ENCODE measurements at places on chromosomes 4 and X. TPM values are rescaled to one million over a fixed set of nuclear protein-coding genes. Genes with fewer than 3 reads are reported as not detected.

DNA sequence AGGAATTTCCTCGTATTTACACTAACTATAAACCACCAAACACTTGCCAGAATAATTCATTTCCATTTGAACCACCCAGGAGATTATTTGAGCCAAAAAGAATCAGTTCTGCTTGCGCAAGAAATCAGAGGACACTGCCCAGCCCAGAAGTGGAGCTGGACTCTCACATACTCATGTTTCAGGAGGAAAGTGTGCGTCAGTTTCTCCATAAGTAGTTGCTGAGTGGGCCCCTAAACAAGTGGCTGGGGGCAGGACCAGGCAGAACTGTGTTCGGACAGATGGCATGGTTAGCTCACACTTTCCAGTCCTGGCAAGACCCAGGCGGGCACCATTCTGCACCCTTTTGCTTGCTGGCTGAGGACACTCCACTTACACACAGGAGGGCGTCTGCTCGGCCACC is 38.8 kb downstream of the BTC start:
- no peak for DNase-seq

- DNase-seq = no peak
Measured at GRCh38 chr4:75557696-75558095, 1.8 kb downstream of the ODAPH start.

DNA sequence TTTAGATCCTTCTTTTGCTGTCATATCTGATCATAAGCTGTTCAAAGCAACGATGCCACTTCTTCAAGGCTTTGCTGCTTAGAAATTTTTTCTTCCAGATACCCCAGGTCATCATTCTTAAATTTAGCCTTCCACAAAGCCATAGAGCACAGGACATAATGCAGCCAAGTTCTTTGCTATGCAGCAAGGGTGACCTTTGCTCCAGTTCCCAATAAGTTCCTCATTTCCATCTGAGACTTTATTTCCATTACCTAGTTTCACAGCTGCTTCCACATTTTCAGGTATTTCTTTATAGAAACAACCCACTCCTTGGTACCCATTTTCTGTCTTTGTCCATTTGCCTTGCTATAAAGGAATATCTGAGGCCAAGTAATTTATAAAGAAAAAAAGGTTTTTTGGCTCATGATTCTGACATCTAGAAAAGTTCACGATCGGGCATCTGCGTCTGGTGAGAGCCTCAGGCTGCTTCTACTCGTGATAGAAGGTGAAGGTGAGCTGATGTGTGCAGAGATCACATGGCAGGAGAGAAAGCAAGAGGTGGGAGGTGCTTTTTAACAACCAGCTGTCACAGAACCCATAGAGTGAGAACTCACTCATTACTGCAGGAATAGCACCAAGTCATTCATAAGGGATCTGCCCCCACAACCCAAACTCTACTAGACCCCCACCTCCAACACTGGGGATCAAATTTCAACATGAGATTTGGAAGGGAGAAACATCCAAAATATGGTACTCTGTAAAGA is 11.8 kb upstream of the TASL start:
- no peak for DNase-seq

- DNase-seq = no peak
Measured at GRCh38 chr4:184937745-184938144, 80.5 kb upstream of the HELT start.

GRCh38 chrX:81195712-81196111 is 6.0 kb downstream of the HMGN5 start:
- DNase-seq = peak; percentile 78

DNA sequence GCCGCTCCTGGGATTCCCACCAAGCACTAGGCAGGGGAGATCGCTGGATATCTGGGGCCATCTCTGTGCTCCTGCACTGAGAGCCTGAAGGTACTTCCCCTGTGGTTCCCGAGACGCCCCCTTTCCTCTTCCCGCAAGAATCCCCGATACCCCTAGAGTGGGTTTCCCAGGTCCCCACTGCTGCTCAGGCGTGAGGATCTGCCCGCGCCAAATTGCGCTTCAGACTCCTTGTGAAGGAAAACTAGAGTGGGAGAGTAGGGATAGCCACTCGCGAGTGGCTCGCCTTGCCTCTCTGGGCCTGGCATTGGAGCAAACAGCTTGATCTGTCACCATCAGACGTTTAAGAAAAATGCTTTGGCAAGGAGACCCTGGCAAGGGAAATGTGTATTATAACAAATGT is 1.5 kb downstream of the IL1RAPL2 start:
- DNase-seq = no peak

DNA sequence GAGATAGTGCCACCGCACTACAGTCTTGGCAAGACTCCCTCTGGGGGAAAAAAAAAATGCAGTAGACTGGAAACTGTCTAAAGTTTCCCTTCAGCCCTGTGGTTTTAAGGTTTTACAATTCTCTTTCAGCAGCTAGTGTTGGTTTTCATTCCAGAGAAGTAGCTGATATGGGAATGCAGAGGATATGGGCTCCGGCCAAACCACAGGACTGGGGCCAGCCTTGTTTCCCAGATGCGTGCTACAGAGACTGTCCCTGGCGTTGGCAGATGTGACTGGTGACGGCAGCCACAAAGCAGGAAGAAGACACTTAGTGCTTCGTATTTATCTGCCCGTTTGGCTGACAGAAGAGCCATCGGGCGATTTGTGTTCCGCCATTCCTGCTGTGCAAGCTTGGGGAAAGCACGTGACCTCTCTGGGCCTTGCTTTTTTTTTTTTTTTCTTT is 43.2 kb downstream of the ZBTB49 start:
- DNase-seq = peak; percentile 66

GRCh38 chr4:113869743-113870375 is 108.3 kb upstream of the CAMK2D start:
- DNase-seq = no peak

- no peak for DNase-seq
Measured at GRCh38 chrX:13372203-13372980, 52.5 kb upstream of the ATXN3L start.

DNA sequence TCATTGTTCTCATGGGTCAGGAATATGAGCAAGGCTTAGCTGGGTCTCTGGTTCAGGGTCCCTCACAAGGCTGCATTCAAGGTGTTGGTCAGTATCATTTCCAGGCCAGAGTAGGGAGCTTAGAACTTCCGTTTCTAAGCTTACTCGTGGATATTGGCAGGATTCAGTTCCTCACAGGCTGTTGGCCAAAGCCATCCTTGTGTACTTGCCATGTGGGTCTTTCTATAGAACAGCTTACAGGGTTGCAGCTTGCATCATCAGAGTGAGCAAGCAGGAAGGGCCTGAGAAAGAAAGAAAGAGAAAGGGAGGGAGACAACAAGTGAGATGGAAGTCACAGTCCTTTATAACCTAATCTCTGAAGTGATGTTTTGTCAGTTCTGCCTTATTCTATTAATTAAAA is 5.1 kb upstream of the LIMCH1 start:
- DNase-seq = no peak

GRCh38 chr4:128521156-128521555 is 233.5 kb upstream of the PGRMC2 start:
- no peak for DNase-seq

DNA sequence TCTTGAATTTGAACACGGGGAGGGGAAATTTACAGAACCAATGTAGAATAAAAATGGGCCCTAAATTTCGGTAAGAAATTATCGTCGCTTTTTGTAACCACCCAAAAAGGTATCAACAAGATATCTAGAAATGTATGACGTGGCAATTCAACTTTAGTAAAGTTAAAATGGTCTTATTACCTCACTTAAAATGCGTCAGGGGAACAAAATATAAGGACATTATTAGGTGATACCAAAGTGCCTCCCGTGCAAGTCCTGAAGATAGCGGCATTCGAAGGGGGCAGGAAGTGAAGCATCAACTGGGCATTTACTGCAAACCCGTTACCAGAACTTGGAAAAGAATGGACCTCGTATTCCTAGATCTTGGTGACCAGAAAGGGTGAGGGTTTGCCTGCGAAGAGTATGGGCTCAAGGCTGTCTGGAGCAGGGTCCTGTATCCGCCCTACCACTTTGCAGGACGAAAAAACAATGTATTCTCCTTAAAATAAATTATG is 980 bp downstream of the AP1S2 start:
- no peak for DNase-seq

- DNase-seq = no peak
Measured at GRCh38 chr4:2869659-2870058, 26.0 kb downstream of the ADD1 start.

GRCh38 chrX:17860179-17860780 is 818 bp downstream of the RAI2 start:
- peak; percentile 16 for DNase-seq

DNA sequence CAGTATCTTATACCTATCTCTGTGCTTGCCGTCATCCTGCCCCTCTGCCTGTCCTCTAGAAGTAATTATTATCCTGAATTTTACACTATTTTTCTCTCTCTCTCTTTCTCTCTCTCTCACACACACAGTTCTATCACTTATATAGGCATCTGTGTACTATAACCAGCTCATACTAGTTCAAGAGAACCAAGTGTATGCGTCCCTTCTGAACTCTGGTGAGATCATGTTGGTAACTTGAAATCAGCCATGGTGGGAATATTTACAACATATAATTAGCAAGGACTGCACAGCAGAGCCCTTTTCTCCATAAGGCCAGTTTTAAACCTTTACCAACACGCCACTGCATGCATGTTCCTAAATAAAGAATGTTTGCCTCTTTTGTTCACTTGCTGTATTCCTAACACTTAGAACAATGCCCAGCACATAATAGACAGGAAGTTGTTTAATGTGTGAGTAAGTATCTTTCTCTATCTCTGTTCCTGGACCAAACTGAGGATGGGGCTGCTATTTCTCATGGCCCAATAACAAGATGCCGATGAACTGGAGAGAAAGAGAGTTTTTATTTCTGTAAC is 51.1 kb upstream of the IL21 start:
- no peak for DNase-seq

- DNase-seq = no peak
Measured at GRCh38 chr4:25299476-25300203, 12.9 kb upstream of the ZCCHC4 start.

- no peak for DNase-seq
Measured at GRCh38 chrX:119235051-119235511, 1.0 kb upstream of the PGRMC1 start.

GRCh38 chr4:41542526-41543275 is 4.7 kb downstream of the LIMCH1 start:
- DNase-seq = no peak

DNA sequence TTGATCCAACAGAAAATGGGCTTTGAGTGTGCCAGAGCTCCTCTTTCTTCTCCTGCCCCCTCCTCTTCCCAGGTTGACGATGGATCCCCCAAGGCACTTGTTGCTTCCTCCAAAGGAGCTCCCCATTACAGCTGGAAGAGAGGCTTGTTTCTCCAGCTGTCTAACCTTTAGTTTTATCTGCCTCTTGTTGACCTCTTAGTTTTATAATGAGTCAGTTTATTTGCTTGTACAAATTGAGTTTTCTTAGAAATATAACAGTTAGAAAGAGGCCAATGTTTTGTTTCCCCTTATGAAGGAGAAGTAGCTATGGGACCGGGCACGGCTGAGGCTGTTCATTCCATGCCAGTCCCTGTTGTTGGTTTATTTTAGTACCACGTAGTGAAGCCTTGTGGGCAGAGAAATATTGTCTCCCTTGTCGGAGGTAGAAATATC is 158.2 kb downstream of the SPRY1 start:
- no peak for DNase-seq

DNA sequence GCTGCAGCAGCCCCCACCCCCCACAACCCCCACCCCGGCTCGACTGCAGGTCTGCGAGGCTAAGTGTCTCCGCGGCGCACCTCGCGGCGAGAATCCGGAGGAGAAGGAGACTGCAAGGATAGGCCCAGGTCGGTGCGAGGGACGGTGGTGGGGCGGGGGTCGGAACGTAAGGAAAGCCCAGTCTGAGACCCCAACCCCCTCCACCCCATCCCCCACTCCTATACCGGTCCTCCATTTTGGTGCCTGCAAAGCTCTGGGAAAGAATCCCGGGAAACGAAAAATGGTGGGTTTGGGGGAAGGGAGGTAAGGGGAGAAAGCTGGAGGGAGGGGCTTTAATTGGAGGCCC is 614 bp downstream of the BEX3 start:
- peak; percentile 23 for DNase-seq

DNA sequence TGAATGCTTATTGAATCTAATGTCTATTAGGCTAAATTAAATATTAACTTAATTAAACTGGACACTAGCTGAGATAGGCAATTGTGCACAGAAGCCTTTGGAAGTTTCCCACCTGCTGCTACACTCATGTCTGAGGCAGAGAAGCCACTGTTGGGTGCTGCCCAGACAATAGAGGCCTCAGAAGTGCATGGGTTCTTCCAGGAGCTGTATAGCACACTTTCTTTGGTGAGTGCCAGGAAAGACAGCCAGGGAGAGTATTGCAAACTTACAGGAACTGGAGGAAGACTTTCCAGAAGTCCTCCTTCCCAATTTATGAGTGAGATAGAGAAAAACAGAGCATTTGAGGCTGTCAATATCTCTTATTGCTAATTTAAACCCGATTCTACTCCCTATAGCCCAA is 89.9 kb downstream of the GPAT3 start:
- DNase-seq = no peak

DNA sequence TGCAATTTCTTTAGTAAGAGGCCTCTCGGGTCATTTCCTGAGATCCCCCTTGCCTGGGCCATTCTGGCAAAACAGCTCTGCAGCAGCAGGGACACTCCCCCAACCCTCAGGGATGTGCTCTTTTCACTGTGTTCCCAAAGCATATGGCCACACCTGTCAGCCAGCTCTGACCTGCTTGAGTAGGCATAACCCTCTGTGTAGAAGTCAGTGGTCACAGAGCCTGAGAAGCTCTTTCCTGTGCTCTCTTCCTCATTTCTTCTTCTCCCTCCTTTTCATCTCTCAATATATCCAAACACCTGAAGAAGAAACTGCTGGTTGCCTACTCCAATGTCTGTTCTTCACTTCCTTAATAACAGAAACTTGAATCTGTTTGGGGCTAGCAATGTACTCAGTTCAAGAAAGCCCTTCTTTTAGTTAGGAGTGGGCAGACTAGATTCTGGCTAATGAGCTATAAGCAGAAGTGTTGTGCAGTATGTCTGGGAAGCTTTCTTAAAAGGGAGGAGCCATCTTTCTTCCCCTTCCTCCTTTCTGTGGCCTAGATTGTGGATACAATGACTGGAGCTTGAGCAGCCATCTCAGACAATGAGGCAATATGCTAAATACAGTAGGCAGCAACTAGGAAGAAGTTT is 73.3 kb downstream of the PRPS1 start:
- no peak for DNase-seq

DNA sequence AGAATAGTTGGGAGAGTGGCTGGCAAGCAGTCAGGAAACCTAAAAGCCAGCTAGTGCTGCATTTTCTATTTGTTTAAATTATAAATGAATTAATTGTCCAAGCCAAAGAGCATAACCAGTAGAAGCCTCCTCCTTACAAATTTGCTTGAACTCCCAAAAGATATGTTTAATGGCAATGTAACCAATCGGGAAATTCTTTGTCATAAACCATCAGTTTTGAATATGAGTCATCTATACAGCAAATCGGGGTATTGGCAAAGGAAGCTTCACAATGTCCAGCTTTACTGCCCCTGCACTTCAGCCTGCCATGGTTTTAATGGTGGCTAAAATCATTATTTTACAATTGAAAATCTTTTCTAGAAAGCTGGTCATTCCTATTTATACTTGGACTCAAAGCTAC is 216.6 kb downstream of the SHROOM3 start:
- no peak for DNase-seq

AVPR2 gene
- polyA plus RNA-seq = 1.3 TPM

IL1RAPL1 gene
- polyA plus RNA-seq = 0.13 TPM

TKTL1 gene
- polyA plus RNA-seq = 233 TPM

RNF150 gene
- polyA plus RNA-seq = 4.7 TPM

ARSJ gene
- polyA plus RNA-seq = 1.6 TPM

IBSP gene
- polyA plus RNA-seq = not detected

AFM gene
- 0.20 TPM for polyA plus RNA-seq

ADH1A gene
- 0.84 TPM for polyA plus RNA-seq

RWDD4 gene
- polyA plus RNA-seq = 14.5 TPM

AGA gene
- polyA plus RNA-seq = 39.0 TPM

ENPEP gene
- polyA plus RNA-seq = 1.7 TPM

CACNA1F gene
- 0.24 TPM for polyA plus RNA-seq

NAA11 gene
- polyA plus RNA-seq = 17.9 TPM

SLC4A4 gene
- polyA plus RNA-seq = 2.9 TPM
